Right ventricle myocardium superior (tissue), 1 donor: ENCODE measurements at places on chromosomes 1 and 21. TPM values are rescaled to one million over a fixed set of nuclear protein-coding genes. Genes with fewer than 3 reads are reported as not detected.

DNA sequence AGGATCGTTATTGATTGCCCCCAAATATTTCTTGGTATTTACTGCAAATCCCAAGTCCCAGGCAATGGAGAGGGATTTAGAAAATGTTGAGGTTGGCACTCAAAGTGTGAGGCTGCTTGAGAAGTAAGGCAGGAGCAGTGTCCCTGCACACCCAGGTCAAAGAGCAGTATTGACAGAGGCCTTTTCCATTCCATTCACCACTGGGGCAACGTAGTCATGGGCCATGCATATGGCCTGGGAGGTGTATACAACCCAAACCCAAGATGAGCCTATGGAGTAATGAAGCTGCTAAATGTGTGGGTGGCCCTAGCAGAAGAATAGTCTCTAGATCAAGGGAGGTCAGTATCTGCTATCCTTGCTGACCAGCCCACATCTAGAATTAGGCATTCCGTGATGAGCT lies 245.6 kb downstream of the FOXD2 start:
- no peak for DNase-seq

DNA sequence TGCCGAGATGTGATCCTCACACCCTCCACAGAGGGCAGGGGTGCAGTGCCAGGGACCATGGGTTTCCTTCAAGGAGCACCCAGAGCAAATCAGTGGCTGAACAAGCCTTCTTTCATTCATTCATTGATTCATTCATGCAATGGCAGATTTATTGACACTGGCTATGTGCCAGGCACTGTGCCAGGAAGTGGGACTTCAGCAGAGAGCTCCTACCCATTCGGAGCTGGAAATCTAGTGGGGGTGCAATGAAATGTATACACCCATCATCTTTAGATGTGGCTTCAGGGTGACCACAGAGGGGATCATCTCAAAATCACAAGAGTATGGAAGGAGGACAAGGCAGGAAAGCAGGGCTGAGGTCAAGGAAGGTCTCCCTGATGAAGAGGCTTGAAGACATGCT lies 18.9 kb downstream of the SLC6A9 start:
- no peak for DNase-seq

GRCh38 chr1:157781048-157781447 lies 4.1 kb upstream of the FCRL2 start:
- DNase-seq: no peak

DNA sequence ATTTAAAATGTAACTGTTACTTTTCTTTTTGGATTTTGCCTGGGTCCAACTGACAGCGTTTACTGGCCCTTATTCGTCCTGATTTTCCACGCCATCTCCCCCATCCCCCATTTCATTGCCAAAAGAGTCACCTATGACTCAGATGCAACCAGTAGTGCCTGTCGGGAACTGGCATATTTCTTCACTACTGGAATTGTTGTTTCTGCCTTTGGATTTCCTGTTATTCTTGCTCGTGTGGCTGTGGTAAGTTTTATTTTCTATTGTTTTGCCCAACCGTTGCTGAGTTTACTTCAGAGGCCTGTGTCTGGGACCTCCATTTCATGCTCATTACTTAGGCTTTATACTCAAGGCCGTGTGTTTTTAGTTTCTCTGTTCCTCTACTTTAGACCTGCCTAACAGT lies 9.3 kb downstream of the LEPR start:
- DNase-seq: no peak

LENEP gene
- not detected for total RNA-seq

GUCA2A gene
- not detected for total RNA-seq

BARHL2 gene
- not detected for total RNA-seq

BSND gene
- total RNA-seq: not detected
